Activated CD4-positive, alpha-beta T cell treated with anti-CD3 and anti-CD28 coated beads, Interleukin-2, Interleukin-6, amounts not matched to agents 100 ng/mL and 50 ng/mL, durations not matched to agents 16 hours and 8 hours (primary cell): ENCODE measurements at places on chromosomes 13 and 19.
A peak's percentile ranks its signal among the peaks of the same experiment; 100 is the strongest.

GRCh38 chr13:42651936-42652641 is 78.1 kb downstream of the TNFSF11 start:
- no peak for DNase-seq

DNA sequence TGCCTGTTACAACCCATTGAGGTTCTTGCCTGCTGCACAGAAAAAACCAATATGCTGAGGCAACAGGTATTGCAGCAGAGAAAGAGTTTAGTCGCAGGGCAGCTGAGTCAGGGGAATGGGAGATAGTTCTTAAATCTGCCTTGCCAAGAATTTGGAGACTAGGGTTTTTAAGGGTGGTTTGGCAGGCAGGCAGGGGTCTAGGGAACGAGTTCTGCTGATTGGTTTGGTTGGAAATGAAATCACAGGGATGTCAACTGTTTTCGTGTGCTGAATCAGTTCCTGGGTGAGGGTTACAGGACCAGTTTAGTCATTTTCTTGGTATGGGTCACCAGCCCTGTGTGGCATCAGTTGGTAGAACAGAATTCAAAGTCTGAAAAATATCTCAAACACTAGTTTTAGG is 36.6 kb downstream of the PDS5B start:
- DNase-seq: peak; percentile 40

DNA sequence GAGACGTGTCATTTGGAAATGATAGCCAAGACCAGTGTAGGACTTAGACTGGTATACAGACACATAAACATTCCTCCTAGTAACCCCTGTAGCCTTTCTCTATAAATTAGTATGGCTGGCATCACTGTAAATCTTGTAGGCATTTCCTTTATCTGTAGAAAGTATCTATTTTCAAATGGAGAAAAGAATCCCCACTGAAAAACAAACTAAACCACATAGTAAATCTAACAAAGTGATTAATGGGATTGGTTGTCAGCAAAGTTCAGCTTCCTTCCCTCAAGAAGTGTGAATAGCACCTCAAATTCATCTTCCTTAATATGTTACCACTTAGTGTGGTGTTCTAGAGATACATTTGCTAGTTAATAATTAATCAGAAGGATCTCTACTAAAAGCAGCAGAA is 119.4 kb upstream of the NBEA start:
- DNase-seq: no peak

DNA sequence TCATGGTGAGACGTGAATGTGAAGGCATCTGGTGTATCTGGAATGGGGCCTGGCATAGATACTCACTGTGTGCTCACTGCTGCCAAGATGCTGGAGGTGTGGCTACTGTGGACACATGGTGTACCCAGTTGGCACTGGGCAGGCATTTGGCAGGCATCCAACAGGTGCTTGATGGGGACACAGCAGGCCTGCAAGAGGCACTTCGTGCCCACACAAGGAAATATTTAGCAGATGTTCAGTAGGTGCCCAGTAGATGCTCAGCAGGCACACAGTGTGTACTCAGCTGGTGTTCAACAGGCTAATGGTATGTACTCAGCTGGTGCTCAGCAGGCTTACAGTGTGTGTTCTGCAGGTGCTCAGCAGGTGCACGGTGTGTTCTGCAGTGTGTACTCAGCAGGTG is 14.2 kb downstream of the CRTC1 start:
- DNase-seq: no peak

DNA sequence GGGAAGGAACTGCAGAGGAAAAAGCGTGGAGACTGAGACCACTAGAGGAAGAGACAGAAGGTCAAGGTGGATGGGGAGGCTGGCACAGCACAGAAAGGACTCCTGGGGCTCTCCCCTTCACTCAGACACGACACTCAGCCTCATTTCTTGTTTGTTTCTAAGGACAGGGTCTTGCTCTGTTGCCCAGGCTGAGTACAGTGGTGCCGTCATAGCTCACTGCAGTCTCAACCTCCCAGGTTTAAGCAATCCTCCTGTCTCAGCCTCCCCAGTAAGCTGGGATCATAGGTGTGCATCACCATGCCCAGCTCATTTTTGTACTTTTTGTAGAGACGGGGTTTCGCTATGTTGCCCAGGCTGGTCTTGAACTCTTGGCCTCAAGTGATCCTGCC is 11.4 kb upstream of the SEMA6B start:
- no peak for DNase-seq

GRCh38 chr19:10364644-10365043 is 15.7 kb downstream of the TYK2 start:
- DNase-seq: no peak

GRCh38 chr19:15971224-15971780 is 22.5 kb downstream of the OR10H4 start:
- no peak for DNase-seq

DNA sequence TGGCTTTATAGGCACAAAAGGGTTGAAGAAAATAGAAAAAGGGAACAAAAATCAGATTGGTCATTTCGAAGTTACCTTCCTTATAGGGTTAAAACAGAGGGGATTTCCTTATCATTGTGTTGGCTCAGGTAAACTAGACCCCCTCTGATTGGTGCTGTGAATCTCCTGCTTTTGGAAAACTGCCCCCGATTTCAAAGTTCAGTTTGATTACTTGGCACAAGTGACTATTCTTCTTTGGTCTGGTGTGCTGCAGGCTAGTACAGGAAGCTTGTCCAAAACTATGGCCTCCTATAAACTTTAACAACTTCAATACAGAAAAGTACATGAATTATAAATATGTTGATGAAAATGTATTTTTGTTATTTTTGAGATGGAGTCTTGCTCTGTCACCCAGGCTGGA is 13.9 kb upstream of the TPTE2 start:
- DNase-seq: no peak

- DNase-seq: no peak
Measured at GRCh38 chr13:75506018-75506417, 24.0 kb upstream of the TBC1D4 start.

GRCh38 chr19:41904118-41904870 is 21.3 kb downstream of the ARHGEF1 start:
- DNase-seq: no peak

GRCh38 chr13:27442071-27442647 is 8.2 kb downstream of the MTIF3 start:
- DNase-seq: peak; percentile 45

DNA sequence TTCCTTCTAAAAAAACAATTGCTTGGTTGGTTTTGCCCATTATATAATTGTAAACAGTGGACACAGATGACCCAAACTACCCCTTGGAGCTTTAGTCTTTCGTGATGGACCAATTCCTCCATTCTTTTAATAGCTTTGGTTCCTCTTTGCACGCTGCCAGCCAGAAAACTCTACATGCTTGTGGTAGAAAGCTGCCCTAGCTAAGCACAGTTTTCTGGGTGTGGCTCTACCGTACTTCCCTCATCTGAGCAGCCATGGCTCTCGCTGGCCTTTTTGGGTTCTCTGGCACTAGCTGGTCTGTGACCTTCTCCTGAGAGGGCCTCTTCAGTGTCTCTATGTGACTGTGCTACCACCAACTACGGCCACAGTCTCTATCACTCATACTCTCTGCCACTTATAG is 29.9 kb upstream of the CEBPA start:
- DNase-seq: no peak

DNA sequence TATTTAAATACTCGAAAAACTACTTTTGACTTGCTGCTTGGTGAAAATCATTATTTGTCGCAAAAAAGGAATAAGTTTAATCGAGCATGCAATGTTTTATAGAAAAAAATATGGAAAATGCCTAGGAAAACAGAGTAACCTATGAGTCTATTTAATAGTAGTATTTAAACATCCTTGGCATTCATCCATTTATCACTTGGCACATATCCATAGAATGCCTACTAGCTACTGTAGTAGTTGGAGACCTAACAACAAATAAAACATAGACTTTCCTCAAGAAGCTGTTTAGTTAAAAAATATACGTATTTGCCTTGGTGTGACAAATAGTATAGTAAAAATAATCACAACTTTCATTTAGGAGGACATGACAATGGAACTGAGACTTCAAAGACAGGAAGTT is 302.1 kb downstream of the DIAPH3 start:
- no peak for DNase-seq

DNA sequence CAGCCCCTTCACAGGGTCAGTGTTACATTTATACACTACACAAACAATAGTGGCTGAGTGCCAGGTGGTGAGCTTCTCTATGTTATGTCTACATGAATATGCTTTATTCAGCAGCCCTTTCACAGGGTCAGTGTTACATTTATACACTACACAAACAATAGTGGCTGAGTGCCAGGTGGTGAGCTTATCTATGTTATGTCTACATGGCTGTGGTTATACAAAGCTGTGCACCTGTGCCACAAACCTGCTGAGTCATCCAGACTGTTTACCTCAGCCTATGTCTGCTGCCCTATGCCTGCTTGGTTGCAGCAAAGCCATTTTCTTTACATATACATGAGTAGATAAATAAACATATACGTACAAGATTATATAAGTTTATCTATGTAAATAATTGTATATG is 76.5 kb downstream of the ZNF726 start:
- no peak for DNase-seq

DNA sequence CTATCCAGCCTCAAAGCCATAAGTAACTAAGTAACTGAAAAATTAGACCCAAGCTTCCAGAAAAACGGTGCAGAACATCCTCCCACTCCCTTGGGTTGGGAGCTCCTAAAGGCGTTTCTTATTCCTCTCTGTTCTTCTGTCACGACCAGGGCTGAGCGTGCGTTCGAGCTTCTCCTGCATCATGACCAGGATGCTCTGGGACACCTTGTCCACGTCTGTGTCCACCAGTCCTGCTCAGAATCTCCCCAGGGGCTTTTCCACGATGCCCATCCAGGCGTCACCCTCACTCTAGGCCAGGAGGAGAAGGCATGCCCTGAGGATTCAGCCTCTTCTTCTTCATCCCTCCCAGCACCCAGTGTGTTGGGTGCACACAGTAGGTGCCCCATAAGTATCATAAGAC is 37.8 kb upstream of the GAS6 start:
- no peak for DNase-seq

GRCh38 chr13:50936679-50937078 is 27.1 kb downstream of the RNASEH2B start:
- no peak for DNase-seq
